ENCODE measurements at places on chromosomes 7 and 10. TPM values are rescaled to one million over a fixed set of nuclear protein-coding genes. Genes with fewer than 3 reads are reported as not detected.

PKD2L1 gene
- total RNA-seq: not detected

- DNase-seq: no peak
- no peaks in the 10 kb centered on the region for H3K27me3 ChIP-seq
- H3K27ac ChIP-seq: no peak overlapping the region
- H3K4me1 ChIP-seq: peaks cover 9% of the 10 kb centered on the region
- H3K36me3 ChIP-seq: no peaks in the 10 kb centered on the region
These were observed 48.5 kb downstream of the RASGEF1A start for GRCh38 chr10:43218206-43218950.

PNLIP gene
- total RNA-seq: not detected

GRCh38 chr10:83214136-83214535, 925.2 kb upstream of the GHITM start:
- no peaks in the 10 kb centered on the region for H3K27me3 ChIP-seq
- H3K4me1 ChIP-seq: no peaks in the 10 kb centered on the region
- no peak for DNase-seq
- no peak overlapping the region for H3K4me3 ChIP-seq
- no peak overlapping the region for H3K27ac ChIP-seq

SLC18A3 gene
- not detected for total RNA-seq

ZNF487 gene
- 7.5 TPM for total RNA-seq

DNA sequence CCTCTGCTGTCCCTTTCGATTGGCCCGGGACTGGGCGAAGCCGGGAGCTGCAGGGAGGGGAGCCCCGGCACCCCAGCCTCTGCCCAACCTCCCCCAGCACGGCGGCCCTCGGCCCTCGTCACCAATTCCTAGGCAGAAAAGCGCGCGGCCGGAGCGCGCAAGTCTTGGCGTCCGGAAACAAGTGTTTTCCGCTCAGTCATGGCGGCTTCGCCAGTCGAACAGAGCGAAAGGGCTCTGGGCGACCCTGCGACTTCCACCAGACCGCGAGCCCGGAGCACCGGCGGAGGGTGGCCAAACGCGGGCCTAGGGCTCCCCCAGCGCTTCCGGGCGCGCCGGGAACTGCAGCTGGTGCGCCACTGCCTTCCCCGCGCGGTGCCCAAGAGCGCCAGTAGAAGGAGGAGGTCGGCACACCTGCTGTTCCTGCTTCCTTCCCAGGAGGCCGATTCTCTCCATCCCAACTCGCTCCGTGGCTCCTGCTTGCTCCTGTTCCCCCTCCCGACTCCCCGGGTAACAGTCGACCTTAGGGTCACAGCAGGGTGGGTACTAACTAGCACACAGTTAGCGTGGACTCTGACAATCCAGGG, 729.9 kb downstream of the ZWINT start:
- peaks cover 3% of the 10 kb centered on the region for H3K4me1 ChIP-seq
- H3K27me3 ChIP-seq: peaks cover 25% of the 10 kb centered on the region
- DNase-seq: no peak
- no peaks in the 10 kb centered on the region for H3K36me3 ChIP-seq
- H3K4me3 ChIP-seq: no peak overlapping the region
- H3K27ac ChIP-seq: no peak overlapping the region

DNA sequence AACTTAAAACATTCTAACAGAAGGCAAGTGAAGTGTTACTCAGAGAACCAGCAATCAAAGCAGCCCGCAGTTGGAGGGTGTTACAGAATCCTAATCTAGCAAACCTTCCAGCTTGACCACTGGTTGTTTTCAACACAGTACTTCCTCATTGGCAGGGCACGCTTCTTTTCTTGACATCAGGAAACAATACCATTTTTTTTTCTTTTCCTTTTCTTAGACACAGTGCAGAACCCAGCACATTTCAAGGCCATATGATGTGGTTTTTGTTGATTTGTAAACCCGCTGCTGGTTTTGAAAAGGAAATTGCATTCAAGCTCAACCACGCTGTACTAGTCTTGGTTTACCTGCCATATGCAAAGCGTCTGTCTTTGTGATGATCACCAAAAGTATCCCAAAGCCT, 33.4 kb downstream of the RHOBTB1 start:
- H3K27me3 ChIP-seq: no peaks in the 10 kb centered on the region
- no peaks in the 10 kb centered on the region for H3K4me1 ChIP-seq
- H3K27ac ChIP-seq: no peak overlapping the region
- DNase-seq: no peak
- H3K36me3 ChIP-seq: no peaks in the 10 kb centered on the region
- H3K4me3 ChIP-seq: no peak overlapping the region

DNA sequence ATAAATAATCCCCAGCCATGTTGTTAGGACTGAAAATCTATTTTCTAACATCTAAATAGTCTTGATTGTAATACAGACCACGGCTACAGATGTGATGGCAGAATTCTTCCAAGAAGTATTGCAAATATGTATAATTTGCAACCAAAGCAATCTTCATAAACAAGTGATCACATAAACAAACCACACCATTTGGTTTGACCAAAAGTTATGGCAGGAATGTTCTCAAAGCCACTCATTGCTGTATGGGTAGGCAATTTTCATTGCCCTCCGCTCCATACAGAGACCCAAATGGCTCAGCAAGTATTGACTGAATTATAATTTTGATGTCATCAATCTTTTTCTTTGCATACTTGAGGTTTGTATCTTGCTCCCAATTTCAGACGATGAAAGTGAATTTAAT, 19.0 kb upstream of the RHOBTB1 start:
- no peak for DNase-seq
- H3K4me3 ChIP-seq: no peak overlapping the region
- H3K27me3 ChIP-seq: no peaks in the 10 kb centered on the region
- no peaks in the 10 kb centered on the region for H3K4me1 ChIP-seq
- H3K27ac ChIP-seq: no peak overlapping the region
- no peaks in the 10 kb centered on the region for H3K36me3 ChIP-seq

MEIG1 gene
- not detected for total RNA-seq

TEX47 gene
- not detected for total RNA-seq

DNA sequence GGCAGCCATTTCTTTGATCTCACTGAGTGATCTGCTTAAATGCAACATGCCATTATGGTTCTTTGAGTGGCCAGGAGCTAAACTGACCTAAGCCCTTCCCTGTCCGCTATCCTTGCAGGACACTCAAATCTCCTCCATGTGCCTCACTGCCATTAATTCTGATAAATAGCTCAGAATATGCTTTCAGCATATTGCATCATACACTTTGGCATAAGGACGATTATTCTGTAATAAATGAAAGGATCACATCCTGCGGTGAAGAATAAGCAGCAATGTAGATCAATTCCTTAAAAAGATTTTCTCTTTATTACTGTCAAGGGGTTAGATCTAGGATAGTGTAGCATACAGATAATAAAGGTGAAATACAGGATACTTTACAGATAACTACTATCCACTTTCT, 231.8 kb upstream of the CTBP2 start:
- H3K4me1 ChIP-seq: no peaks in the 10 kb centered on the region
- no peaks in the 10 kb centered on the region for H3K36me3 ChIP-seq
- H3K27ac ChIP-seq: no peak overlapping the region
- H3K4me3 ChIP-seq: no peak overlapping the region
- H3K27me3 ChIP-seq: no peaks in the 10 kb centered on the region
- DNase-seq: no peak

- no peak for DNase-seq
- H3K27ac ChIP-seq: no peak overlapping the region
- H3K36me3 ChIP-seq: no peaks in the 10 kb centered on the region
- H3K27me3 ChIP-seq: no peaks in the 10 kb centered on the region
- no peaks in the 10 kb centered on the region for H3K4me1 ChIP-seq
These were observed 974.6 kb upstream of the CELF2 start for GRCh38 chr10:10043083-10043482.

DNA sequence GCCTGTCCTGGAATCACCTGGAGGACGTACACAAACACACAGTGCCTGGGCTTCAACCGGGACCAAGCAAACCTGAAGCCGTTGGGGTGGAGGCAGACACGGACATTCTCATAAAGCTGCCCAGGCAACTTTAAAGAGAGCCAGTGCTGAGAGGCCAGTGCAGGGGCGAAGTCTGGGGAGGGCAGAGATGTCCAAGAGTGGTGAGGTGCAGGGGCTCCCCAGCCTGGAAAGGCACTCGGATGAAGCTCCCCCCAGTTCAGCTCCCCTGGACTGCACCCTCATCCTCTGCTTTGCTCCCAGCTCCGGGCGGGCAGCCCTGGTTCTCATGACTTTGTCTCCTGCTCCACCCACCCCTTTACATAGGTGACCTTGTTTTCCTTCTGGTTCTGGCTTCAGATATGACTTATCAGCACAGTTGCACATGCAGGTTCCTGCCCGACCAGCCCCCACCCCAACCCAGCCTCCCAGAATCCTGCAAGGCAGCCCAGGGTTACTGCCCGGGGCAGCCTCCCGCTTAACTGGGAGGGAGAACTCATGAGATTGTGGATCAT, 60.8 kb upstream of the EEPD1 start:
- H3K36me3 ChIP-seq: no peaks in the 10 kb centered on the region
- H3K27ac ChIP-seq: no peak overlapping the region
- no peak overlapping the region for H3K4me3 ChIP-seq
- no peaks in the 10 kb centered on the region for H3K4me1 ChIP-seq
- DNase-seq: no peak

DNA sequence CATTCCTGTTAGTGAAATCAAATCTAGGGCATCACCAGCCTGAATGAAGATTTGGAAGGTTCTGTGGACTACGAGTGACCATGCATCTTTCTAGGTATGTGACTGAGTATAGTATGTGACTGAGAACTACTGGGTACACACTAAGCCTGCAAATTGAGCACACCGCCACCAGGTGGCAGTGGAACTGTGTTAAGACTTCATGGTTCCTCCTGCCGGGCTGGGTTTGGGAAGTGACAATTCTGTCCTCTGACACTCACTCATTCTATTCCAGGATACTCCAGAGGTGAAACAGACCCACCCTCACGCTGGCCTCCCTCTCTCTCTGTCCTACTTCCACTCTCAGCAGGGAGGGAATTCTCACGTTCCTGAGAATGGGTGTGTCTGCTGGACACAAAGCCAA, 84.0 kb upstream of the TMEM248 start:
- no peak overlapping the region for H3K27ac ChIP-seq
- H3K27me3 ChIP-seq: no peaks in the 10 kb centered on the region
- no peaks in the 10 kb centered on the region for H3K4me1 ChIP-seq
- no peak for DNase-seq
- no peaks in the 10 kb centered on the region for H3K36me3 ChIP-seq

MET gene
- total RNA-seq: 0.14 TPM

GRCh38 chr10:20809631-20810030, 87.5 kb downstream of the NEBL start:
- H3K27me3 ChIP-seq: no peaks in the 10 kb centered on the region
- DNase-seq: no peak
- no peaks in the 10 kb centered on the region for H3K4me1 ChIP-seq
- H3K27ac ChIP-seq: no peak overlapping the region
- H3K4me3 ChIP-seq: no peak overlapping the region

- no peak for DNase-seq
- H3K27ac ChIP-seq: no peak overlapping the region
- no peak overlapping the region for H3K4me3 ChIP-seq
- H3K36me3 ChIP-seq: no peaks in the 10 kb centered on the region
- H3K27me3 ChIP-seq: no peaks in the 10 kb centered on the region
These were observed 8.2 kb downstream of the TMEM270 start for GRCh38 chr7:73869011-73869798.

DNA sequence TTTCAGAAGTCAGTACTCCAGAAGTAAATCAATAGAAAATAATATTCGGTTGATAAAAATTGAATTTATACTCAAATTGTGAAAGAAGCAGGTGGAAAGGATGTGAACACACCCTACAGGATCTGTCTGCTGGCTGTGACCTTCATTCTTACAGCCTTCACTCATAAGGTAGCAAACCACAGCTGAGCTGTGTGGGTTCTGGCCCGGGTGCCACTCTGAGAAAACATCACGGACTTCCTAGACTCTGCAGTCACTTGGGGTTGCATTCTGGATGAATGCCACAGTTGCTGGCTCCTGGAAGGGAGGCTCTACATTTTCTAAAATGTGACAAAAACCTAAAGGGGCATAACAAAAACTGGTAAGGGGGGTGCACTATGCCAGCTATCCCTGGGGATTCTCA, 36.0 kb upstream of the ABLIM1 start:
- H3K4me3 ChIP-seq: no peak overlapping the region
- no peaks in the 10 kb centered on the region for H3K36me3 ChIP-seq
- DNase-seq: peak; percentile 3

Measured in CD4-positive, alpha-beta T cell (primary cell).